NCI-H2081 (cell line): ENCODE measurements at places on chromosomes 4 and X.

- no peak for DNase-seq
These were observed 121.3 kb downstream of the SNCA start for GRCh38 chr4:89715631-89716030.

GRCh38 chr4:77911842-77912450 is 49.3 kb downstream of the MRPL1 start:
- DNase-seq = no peak

- DNase-seq = no peak
These were observed 61.6 kb downstream of the SAT1 start for GRCh38 chrX:23844502-23845138.

- DNase-seq = no peak
These were observed 468.4 kb upstream of the PRKX start for GRCh38 chrX:4181782-4182407.

DNA sequence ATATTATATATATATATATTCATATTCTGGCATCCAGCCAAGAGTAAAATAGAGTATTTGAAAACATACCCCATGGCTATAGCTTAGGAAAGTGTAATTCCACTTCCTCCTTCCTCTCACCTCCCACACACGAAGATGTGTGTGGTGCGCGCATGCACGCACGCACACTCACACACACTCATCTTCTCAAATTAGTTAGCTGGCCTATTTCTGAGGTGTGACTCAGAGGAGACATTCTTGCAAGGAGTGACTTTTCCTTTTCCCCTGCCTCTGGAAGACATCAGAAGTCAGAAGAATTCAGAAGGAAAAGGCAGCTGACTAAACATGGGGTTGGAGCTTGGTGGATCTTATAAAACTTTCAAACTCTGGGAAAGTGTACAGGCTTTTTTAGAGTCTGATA is 8.8 kb downstream of the ENPEP start:
- DNase-seq = no peak

DNA sequence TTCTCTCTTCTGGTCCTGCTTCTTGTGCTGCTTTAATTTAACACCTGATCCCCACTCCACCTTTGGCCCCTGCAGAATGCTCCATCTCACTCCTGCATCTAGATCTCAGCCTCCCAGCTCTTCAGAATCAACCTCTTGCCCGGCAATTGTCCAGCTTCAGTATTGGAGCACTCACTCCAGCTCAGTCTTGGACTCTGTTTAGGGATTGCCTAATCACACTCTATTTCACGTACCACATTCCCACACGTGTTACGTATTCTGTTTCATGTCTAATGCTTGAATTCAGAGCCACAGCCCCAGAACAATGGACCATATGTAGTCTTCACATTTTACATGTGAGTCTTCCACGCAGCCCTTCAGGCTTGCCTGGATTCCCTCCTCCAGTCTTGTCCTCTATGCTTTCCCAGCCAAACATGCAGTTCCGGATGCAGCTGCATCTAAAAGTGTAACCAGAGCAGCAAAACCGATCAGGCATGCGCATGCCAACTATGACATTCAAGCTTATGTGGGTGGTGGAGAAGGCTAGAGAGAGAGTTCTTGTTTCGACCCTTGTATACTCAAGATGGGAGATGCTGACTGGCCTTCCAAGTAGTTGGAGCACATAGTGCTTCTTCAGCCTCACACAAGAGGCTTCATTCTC is 105.2 kb upstream of the FAM9A start:
- DNase-seq = no peak

GRCh38 chr4:53477038-53477565 is 99.7 kb downstream of the FIP1L1 start:
- DNase-seq = no peak

DNA sequence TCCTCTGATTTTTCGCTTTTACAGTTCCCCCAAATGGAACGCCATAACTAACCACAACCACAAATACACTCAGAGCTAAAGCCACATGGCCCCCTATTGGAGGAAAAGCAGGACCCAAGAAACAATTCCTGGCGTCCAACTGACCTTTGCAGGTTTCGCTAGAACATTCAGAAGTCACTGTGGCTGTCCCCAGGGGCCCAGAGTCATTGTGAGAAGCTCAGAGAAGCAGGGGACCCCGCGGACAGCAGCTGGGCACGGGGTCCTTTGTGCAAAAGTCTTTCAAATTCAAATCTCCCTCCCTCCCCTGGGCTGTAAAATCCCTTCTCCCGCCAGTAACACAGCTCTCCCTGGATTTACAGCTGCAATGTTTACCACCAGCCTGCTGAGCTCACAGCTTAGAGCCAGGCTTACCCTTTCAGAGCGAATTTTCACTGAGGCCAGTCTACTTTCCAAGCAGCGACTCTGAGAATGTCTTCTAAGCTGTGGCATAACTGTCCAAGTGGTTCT is 214.8 kb downstream of the CRLF2 start:
- no peak for DNase-seq

DNA sequence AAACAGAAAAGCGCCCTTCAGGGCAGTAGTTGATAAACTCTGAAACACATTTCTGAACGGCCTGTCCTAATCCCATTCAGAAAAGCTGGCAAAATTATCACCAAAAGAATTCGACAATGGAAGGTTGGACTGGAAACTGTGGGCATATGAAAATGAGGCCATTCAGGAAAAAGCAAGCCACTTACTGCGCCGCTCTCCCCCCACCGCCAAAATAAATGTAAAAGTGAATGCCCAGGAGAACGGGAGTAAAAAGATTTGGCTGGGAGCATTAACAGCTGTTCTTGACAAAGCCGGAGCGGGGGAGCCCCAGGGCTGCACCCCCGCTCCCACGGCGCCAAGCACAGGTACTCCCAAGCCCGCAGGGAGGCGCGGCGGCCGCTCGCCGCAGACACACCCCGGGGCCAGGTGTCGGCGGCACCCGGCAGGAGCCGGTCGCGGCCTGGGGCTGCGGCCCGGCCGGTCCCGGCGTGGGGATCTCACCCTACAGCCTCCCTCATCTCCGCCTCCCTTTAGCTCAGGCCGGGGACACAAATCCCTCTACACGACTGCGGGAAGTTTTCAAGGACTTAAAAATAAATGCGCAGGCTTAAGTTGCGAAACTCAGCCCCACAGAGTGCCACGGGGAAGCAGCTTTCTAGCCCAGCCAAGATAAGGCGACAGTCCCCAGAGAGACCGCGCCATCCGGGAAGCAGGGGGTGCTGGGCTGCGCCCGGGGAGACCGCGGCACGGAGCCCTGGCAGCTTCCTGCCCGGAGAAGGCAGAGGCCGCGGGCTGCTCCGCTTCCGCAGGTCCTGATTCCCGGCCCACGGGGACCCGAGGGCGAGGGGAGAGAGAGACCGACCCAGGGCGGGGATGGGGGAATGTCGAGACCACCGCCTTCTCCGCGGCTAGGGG is 593 bp downstream of the SH3RF1 start:
- DNase-seq = peak; percentile 10

- no peak for DNase-seq
These were observed 1967.9 kb downstream of the C4orf33 start for GRCh38 chr4:131063878-131064277.

DNA sequence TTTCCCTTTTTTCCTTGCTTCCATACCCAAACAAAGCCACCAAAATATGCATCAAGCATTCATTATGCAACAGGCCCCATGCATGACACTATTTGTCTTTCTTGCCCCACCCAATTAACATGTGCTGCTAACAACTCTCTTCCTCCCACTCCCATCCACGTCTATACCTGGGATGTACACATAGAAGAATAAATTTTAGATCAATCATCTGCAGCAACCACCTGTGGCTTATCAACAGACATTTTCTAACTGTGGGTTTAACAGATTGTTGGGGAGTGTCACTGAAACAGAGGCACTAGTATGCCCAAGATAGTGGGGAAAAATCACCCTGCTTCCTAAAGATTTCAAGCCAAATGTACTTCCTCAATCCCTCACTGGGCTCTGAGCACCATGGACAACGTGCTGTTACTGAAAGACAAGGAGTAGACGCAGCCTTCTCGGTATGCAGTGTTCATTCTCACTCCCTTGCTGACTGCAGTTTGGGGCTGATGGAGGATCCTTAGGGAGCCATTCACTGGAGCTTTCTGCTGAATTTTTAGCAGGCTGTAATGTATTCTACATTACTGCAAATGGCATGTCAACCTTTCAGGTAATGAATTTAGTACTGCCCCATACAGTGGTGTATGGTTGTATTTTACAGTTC is 28.4 kb upstream of the TRPC5OS start:
- DNase-seq = no peak

- DNase-seq = no peak
These were observed 45.0 kb downstream of the CCDC149 start for GRCh38 chr4:24867766-24868296.

- no peak for DNase-seq
These were observed 99.5 kb upstream of the FAM9B start for GRCh38 chrX:9133426-9133825.

DNA sequence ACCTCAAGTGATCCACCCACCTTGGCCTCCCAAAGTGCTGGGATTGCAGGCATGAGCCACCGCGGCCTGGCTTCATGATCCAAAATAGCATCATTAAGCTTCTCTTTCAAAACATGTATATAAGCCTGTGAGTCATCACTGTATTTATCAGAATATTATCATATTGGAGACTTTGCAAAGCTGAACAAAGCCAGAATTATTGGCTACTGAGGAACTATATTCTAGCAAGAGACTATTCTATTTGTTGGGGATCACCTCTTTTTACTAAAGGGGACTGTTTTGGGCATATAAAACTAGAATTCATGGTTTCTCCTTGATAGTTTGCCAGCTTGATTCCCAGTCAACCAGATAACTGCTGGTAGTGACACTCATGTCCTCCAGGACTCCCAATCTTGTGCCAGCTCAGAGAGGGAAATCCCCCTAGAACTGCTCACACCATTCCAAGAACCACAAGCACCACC is 40.1 kb downstream of the TET2 start:
- DNase-seq = no peak

- DNase-seq = no peak
These were observed 7.6 kb downstream of the ZIC3 start for GRCh38 chrX:137573324-137574101.

DNA sequence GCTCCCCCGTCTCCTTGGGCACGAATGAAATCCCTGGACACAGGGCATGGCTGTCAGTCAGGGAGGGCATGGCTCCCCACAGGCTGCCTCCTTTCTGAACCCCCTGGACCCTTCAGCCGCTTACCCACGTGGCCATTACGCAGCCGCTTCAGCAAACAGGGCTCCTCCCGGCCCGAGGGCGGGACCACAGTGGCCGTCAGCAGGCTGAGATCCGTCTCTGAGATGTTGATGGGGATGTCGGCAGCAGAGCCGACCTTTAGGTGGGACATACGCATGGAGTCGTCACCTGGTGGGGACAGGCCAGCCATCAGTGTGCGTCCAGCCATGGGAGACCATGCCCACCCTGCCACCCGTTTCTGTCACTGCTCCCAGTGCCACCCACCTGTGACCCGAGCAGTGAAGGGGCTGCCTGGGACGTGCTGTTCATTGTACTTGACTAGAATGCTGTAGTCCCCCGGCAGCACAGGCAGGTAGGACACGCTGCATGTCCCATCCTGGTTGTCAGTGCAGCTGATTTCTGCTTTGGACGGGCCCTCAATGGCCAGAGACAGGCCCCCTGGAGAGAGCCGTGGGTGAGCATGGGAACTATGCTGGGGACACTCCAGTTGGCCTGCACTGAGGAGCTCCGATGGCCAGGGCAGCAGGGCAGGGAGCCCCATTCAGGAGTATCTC is 21.1 kb downstream of the FLNA start:
- no peak for DNase-seq

DNA sequence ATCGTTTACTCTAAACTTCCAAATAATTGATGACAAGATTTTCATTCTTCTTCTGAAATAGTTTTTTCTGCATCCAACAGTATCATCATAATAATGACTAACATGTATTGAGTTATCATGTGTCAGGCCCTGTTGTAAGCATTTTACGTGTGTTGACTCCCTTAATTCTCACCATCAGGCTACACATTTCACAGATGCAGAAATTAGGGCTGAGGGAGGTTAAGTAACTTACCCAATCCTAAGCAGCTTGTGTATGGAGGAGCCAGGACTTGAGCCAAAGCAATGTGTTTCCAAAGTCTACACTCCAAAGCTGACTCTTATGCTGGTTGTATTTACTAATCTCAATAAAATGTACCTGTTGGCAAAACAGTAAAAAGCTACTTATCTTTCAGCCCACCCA is 11.2 kb upstream of the KDR start:
- DNase-seq = no peak

DNA sequence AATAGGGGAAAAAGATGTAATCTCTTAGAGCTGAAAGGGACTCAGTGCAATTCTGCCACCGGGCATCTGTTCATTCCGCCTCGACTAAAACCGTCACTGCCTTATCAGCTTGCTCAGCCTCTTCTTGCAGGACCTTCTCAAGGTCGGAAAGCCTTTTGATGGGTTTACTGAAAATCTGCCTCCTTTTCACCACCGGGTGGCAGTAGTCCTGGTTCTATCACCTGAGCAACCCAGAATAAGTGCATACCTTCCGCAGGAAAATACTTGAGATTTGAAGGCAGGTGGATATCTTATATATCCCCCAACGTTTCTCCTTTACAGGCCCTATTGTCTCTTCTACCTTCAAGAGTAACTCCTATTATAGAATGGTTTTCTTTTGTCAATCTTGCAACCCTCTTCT is 103.4 kb upstream of the PAK3 start:
- DNase-seq = peak; percentile 58

- peak; percentile 42 for DNase-seq
These were observed 4.6 kb upstream of the KANTR start for GRCh38 chrX:53089224-53089842.

DNA sequence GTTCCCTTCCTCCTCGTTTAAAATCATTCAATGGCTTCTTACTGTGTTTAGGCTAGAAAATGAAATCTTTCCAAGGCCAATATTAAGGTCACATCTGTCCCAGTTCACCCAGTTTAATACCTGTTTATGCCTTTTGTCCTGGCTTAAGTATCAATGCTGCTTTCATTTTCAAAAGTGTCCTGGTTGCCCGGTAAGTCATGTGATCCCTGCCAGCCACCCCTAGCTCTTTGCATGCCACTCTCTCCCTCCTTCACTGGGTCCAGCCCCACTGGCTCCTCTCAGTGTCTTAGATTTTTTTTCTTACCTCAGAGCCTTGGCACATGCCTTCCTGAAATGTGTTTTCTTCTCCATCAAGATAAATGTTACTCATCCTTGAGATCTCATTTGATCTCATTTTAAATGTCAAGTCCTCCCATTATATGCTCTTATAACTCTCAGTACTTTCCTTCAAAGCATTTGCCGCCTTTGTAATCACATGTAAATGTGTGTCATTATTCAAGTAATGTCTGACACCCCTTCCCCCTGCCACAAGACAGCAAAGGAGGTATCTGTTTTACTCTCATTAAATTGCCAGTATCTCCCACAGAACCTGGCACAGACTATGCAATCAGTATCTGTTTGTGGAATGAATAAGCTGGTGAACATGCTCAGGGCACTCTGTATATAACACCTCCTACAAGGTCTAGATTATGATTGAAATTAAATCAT is 472.5 kb upstream of the RPS6KA3 start:
- DNase-seq = no peak

DNA sequence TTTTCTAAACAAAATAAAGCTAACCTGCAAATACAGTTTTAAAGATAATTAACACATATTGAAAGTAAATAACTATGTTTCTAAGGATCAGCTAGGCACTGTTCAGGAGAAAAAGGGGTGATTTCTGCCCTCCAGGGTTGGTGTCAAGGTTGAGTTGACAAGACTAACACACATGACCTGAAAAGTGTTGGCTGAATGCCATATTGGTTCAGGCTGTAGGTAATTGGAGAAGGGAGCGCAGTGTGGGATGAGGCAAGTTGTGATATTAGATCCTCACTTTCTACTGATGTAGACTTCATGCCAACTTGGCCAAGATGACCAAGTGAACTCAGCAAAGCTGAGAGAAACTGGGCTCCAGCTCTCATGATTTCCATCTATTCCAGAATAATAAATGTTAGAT is 42.2 kb downstream of the PPM1K start:
- DNase-seq = peak; percentile 1

GRCh38 chr4:144463896-144464295 is 182.1 kb upstream of the HHIP start:
- DNase-seq = no peak
